Neural cell (in vitro differentiated cells): ENCODE measurements at places on chromosomes 6 and 20. TPM values are rescaled to one million over a fixed set of nuclear protein-coding genes. Genes with fewer than 3 reads are reported as not detected.

Gene LPA
- polyA plus RNA-seq, result not detected in 2 replicates

Gene HCRTR2
- polyA plus RNA-seq, result 7.5 and 8.1 TPM in 2 replicates

Gene HSPA1L
- polyA plus RNA-seq, result 1.6 and 2.6 TPM in 2 replicates

Gene ZNF341
- polyA plus RNA-seq, result 1.2 and 2.6 TPM in 2 replicates

Gene ANGPT4
- not detected in 2 replicates for polyA plus RNA-seq

Gene FAXC
- polyA plus RNA-seq, result 106 and 130 TPM in 2 replicates

Gene LTB
- not detected in 2 replicates for polyA plus RNA-seq

Gene CRISP2
- not detected in 2 replicates for polyA plus RNA-seq

Gene SSTR4
- polyA plus RNA-seq, result not detected in 2 replicates

Gene EYA2
- 0.88 TPM in 1 of 2 replicates, not detected in the other for polyA plus RNA-seq

Gene VTA1
- 126 and 136 TPM in 2 replicates for polyA plus RNA-seq

Gene ADTRP
- not detected in 2 replicates for polyA plus RNA-seq

Gene KCNK15
- not detected in 2 replicates for polyA plus RNA-seq

Gene RAB5IF
- polyA plus RNA-seq, result 187 and 205 TPM in 2 replicates

Gene EFCAB8
- polyA plus RNA-seq, result not detected in 2 replicates

Gene EBF4
- polyA plus RNA-seq, result 10.3 and 13.2 TPM in 2 replicates

Gene DEFB124
- not detected in 2 replicates for polyA plus RNA-seq

Gene ATP6V1G2
- 56.7 and 76.7 TPM in 2 replicates for polyA plus RNA-seq

Gene STMND1
- polyA plus RNA-seq, result 0.59 TPM in 1 of 2 replicates, not detected in the other

Gene MKKS
- 28.0 and 29.6 TPM in 2 replicates for polyA plus RNA-seq

Gene SENP6
- 113 and 115 TPM in 2 replicates for polyA plus RNA-seq

Gene SLC17A9
- polyA plus RNA-seq, result not detected in 2 replicates

Gene CCDC170
- 0.15 TPM in 1 of 2 replicates, not detected in the other for polyA plus RNA-seq

Gene APOBEC2
- polyA plus RNA-seq, result not detected in 2 replicates
